AG09319 (cell line): ENCODE measurements at places on chromosomes 16 and 17.

GRCh38 chr17:77107506-77108433 is 33.0 kb upstream of the SEC14L1 start:
- DNase-seq = no peak

DNA sequence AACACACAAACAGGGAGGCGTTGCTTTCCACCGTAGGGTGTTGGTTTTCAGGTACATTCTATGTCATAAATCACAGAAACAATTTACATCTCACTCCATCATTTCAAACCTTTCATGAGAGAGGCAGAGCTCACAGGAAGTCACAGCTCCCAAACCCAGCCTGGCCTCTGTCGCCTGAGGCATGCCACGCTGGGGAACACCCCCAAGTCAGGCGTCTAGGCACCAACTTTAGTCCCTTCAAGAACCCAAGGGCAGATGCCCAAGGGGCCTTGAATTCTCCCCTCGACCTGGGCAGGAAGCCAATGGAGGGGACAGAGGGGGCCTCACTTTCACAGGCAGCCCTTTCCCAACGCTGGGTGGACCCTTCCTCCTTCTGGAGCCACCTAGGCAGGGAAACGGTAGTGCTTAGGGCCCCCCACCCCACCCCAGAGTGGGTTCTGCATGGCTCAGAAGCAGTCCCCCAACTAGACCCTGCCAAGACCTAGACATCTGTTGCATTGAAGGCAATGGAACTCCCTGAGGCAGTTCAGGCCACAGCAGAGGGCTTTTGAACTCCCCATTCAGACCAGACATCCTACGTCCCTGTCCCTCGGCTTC is 10.6 kb downstream of the TBX4 start:
- DNase-seq = no peak

GRCh38 chr17:45923511-45924268 is 29.3 kb downstream of the MAPT start:
- DNase-seq = no peak

DNA sequence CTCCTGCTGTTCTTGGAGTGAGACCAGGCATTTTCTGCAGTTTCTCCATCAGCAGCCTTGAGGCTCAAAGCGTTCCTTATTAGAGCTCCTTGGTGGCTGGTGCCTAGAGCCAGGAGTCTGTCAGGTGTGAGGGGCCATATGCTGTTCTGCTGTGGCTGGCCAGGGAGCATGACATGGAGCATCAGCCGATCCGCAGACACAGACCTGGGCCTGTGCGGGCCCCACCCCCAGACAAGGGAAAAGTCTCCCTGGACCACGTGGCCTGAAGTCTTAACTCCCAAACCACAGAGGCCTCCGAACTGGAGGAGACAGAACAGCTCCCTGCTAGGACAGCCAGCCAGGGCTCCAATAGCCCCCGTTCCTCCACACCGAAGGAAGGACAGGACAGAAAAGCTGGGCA is 162.7 kb upstream of the CIBAR2 start:
- DNase-seq = no peak

GRCh38 chr17:31570231-31570630 is 178.8 kb downstream of the RAB11FIP4 start:
- DNase-seq = no peak
